ENCODE measurements at places on chromosomes 11 and 22. TPM values are rescaled to one million over a fixed set of nuclear protein-coding genes. Genes with fewer than 3 reads are reported as not detected.

GRCh38 chr11:8776209-8776608 lies 93.6 kb downstream of the RPL27A start:
- no peak for DNase-seq

DNA sequence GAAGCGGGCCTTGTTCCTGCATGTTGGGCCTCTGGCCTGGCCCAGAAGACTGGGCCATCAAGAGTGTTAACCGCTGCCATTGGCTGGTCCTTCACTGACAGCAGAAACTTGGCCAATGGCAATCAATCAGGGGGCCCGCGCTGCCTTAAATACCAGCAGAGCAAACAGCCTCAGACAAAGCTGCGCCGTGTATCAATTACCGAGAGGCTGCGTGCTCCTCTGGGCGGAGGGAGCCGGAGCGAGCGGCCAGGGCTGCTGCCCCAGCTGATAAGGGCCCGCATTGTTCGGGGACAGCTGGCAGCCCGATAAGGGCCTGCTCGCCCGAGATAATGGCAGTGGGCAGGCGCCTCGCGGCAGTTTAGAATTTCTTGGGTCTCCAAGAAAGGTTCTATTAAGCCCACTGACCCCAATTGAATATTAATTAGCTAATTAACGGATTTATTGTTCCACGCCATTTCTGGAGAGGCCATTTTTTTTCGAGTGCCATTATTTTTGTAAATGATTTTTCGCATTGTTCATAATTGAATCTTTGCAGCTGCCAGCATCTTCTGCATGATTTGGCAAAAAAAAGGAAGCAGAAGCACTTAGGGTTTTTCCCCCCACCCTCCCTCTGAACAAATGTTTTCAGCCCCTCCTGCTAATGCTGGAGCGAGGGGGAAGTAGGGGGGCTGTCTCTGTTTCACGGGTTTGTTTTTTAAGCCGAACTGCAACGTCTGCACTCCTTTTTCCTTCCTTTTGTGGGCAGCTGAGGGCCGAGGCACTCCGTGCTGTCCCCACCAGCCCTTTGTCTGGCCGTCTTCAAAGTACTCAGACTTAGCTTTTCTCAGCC lies 37.6 kb upstream of the RIC3 start:
- no peak for DNase-seq

DNA sequence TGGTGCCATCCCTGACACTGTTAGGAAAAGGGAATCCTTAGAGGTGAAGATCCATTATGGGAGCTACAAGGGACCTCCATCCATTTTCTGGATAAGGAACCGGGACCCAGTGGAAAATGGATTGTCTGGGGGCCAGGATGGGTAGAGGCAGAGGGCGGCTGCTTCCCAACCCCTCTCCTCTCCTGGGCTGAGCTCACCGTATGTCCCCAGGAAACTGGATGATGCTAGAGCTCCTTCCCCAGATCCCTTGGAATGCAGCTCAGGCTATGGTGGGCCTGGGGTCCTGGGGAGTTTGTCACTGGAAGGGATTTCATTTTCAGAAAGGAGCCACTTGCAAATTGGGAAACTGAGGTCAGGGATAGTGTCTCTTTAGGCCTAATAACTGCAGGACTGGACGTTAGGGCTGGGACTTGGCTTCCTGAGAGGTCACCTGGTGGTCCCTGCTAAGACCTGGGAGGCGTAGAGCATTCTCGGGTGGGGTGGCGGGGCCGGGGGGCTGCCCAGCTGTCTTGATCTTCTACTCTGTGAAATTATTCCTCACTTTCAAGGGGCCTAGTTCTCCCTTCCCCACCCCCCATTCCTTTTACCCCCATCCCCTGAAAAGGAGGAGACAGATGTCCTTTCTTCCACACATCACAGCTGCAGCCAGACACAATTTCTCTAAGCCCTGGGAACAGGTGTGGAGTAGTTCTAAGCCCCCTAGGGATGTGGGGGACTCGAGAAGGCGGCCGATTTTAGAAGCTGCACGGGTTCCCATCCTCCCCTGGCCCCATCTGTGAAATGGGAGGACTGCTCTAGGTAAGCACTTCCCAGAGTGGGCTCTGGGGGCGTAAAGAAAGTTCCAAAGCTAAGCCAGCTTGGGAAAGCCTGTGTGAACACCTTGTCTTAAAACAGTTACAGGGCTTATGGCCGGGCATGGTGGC lies 99.8 kb downstream of the PKNOX2 start:
- no peak for DNase-seq

GRCh38 chr11:32110795-32111194 lies 19.9 kb downstream of the RCN1 start:
- no peak for DNase-seq

SOX6 gene
- total RNA-seq = 3.0 TPM

CTSW gene
- not detected for total RNA-seq

DNA sequence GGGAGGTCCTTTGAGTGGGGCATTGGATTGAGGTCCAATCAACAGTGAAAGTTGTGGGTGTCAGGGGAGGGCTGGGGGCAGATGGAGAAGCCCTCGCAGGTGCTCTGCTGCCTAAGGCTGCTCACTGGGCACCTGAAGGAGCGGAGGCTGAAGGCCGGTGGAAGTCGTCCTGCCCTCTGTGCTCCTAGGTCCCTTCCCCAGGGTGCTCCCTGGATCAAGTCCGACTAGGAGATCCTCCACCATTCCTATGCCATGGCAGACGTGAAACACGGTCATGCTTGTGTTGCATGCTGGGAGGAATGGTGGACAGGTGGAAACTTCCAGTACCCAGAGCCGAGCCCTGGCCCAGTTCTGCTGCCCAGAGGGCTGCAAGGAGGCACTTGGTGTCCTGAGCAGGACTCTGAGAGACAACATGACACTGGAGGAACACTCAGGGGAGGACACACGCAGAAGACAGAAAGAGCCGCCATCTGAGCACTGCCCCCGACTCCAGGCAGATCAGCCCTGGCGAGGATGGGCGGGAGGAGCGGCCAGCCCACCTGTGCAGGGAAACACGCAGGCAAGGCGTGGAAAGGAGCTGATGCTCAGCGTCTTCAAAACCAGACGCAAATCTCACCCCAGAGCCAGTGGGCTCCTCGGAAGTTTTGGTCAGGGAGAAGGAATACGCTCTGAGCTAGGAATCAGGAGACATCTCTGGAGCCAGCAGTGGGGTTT lies 786.8 kb downstream of the BRD1 start:
- DNase-seq = no peak
